ENCODE measurements at places on chromosomes 2 and 18. TPM values are rescaled to one million over a fixed set of nuclear protein-coding genes. Genes with fewer than 3 reads are reported as not detected.

CD28 gene
- 13.8 TPM for total RNA-seq

NGEF gene
- total RNA-seq: 25.1 TPM

TNFAIP6 gene
- 6.6 TPM for total RNA-seq

OR6B2 gene
- total RNA-seq: 2.7 TPM

PLEKHM3 gene
- 25.3 TPM for total RNA-seq

GKN2 gene
- total RNA-seq: not detected

CCNYL1 gene
- 15.3 TPM for total RNA-seq

NDC80 gene
- 1.5 TPM for total RNA-seq

DNA sequence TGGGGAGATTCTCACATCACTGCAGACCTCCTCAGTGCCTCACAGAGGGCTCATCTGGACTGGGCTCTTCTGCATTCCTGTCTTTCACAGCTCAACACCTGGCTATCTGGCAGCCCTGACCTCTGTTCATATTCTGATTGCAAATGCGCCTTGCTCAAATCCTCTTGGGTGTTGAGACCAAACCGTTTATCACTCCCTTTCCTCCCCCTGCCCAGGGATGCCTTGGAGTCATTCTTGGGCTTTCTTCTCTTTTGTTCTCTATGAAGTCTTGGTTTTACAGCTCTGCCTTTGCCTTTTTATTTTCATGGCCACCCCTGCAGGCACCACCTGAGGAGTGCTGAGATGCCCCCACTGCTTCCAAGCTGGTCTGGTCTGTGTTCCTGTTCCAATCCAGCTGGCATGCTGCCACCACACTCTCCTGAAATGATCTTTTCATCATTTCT is 26.3 kb downstream of the TUBB6 start:
- DNase-seq: no peak

- DNase-seq: no peak
Observed at GRCh38 chr18:48419277-48420022, 10.3 kb upstream of the ZBTB7C start.

GRCh38 chr2:85699325-85699724 is 5.2 kb downstream of the GNLY start:
- DNase-seq: no peak

- DNase-seq: no peak
Observed at GRCh38 chr2:84187258-84187657, 271.8 kb downstream of the SUCLG1 start.

DNA sequence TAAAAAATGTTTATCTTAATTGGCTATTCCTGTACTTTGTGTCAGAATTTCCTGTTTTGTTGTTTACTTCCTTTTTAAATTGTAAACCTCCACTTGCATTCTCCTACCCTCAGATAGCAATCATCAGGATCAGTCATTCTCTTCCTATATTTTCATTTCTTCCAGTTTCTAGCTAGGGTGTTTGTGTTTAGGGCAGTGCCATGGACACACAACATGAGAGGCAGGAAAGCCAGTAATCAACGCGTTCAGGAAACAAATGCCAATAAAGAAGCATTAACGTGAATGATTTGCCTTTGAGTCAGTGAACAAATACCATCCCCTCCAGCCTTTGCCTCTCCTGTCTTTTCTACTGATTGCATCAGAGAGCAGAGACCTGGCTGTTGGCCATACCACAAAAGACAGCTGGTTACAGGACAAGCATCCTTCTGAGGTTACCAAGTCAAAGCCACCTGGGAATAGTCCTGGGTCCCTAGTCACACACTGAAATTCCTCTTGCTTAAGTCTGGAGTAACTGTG is 56.7 kb upstream of the FHL2 start:
- peak; percentile 72 for DNase-seq

- DNase-seq: no peak
Observed at GRCh38 chr2:177679611-177680605, 287.3 kb downstream of the AGPS start.

- DNase-seq: no peak
Observed at GRCh38 chr2:130795431-130795830, 40.1 kb downstream of the AMER3 start.

- no peak for DNase-seq
Observed at GRCh38 chr18:3867864-3868311, 417.9 kb downstream of the TGIF1 start.

- DNase-seq: no peak
Observed at GRCh38 chr2:177391822-177392372, 676 bp upstream of the AGPS start.

GRCh38 chr18:58114766-58115165 is 70.7 kb downstream of the NEDD4L start:
- no peak for DNase-seq

- no peak for DNase-seq
Observed at GRCh38 chr2:145771525-145771924, 1251.6 kb upstream of the ZEB2 start.

DNA sequence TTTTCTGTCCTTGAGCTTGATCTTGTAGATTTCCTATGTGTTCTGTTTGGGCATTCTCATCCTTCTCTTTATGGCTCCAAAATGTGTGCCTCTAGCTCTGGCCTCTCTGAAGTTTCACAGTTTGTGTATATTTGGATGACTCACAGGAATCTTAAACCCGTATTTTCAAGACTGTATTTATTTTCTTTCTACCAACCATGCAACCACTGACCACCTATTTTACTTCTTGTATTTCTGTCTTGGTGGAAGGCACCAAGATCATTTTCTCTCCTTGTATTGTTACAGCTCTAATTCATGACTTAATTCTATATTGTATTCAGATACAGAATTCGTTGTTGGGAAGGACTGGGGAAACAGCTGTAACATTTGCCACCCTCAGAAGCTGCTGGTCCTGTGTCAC is 39.5 kb downstream of the ACSL3 start:
- DNase-seq: no peak
